ENCODE measurements at places on chromosomes 5 and 9.

GRCh38 chr9:97437051-97437600, 25.2 kb downstream of the TDRD7 start:
- no peak for DNase-seq

GRCh38 chr5:132019337-132019736, 7.9 kb upstream of the ACSL6 start:
- DNase-seq = no peak

GRCh38 chr9:134915046-134915985, 2.4 kb downstream of the FCN1 start:
- no peak for DNase-seq

DNA sequence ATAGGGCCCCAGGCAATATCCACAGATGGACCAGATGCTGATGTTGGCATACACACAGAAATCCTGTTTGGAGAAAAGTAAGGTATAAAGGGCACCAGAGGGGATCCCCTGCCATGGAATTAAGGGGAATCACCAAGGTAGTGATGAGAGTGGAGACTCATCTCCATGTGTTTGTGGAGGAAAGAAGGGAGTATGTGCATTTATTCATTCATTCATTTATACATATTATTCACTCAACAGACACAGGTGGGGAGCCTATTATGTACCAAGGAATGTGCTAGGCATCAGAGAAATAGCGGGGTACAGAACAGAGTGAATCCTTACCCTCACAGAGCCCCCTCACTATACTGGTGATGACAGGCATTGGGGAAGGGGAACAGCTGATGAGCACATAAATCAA, 116.8 kb upstream of the IL12B start:
- DNase-seq = no peak

- no peak for DNase-seq
Observed at GRCh38 chr5:95072281-95072680, 212.6 kb downstream of the MCTP1 start.

DNA sequence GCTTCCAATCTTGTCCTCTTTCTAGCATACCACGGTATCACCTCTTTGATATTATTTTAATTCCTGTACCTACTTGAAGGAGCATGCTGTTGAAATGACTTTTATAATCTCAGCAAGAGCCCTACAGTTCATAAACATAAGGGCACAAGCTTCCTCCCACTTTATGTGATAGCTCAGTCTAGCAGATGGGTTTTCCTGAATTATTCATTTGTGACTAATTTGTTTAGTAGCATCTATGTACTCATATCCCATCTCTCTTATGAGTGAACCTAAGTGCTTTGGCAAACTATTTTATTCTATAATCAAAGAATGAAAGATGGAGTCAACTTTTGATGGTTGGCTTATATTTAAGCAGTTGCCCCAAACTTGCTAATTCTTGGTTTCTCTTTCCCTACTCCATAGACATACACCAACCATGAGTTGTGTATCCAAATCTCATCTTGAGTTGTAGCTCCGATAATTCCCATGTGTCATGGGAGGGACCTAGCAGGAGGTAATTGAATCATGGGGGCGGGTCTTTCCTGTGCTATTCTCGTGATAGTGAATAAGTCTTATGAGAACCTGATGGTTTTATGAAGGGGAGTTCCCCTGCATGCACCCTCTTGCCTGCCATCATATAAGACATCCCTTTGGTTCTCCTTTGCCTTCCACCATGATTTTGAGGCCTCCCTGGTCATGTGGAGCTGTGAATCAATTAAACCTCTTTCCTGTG, 17.7 kb downstream of the TXNDC8 start:
- DNase-seq = no peak

- no peak for DNase-seq
Observed at GRCh38 chr9:109351032-109351431, 30.2 kb upstream of the EPB41L4B start.

DNA sequence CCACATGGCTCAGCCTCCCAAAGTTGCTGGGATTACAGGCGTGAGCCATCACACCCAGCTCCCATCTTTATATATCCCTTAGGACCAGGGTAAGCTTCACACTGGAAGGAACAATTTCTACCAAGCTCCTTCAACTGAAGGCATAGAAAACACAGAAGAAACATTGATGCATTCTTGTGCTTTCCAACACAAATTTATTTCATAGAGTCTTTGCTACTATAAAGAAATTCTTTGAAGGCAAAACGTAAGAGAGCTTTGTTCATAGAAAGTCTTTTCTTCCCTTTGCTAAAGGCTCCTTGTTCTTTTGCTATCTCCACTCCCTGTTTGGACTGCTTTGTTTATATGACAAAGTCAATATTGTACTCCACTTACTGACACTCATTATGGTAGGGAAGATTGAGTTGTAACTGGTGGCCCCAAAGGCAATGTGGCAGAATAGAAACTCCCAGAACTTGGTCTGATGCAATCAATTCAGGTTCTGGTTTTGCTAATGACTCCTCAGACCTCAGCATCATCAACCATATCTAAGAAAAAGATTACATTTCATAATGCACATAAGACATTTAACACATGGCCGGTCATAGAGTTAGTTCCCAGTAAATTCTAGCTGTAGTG, 97.4 kb upstream of the CLINT1 start:
- DNase-seq = no peak

DNA sequence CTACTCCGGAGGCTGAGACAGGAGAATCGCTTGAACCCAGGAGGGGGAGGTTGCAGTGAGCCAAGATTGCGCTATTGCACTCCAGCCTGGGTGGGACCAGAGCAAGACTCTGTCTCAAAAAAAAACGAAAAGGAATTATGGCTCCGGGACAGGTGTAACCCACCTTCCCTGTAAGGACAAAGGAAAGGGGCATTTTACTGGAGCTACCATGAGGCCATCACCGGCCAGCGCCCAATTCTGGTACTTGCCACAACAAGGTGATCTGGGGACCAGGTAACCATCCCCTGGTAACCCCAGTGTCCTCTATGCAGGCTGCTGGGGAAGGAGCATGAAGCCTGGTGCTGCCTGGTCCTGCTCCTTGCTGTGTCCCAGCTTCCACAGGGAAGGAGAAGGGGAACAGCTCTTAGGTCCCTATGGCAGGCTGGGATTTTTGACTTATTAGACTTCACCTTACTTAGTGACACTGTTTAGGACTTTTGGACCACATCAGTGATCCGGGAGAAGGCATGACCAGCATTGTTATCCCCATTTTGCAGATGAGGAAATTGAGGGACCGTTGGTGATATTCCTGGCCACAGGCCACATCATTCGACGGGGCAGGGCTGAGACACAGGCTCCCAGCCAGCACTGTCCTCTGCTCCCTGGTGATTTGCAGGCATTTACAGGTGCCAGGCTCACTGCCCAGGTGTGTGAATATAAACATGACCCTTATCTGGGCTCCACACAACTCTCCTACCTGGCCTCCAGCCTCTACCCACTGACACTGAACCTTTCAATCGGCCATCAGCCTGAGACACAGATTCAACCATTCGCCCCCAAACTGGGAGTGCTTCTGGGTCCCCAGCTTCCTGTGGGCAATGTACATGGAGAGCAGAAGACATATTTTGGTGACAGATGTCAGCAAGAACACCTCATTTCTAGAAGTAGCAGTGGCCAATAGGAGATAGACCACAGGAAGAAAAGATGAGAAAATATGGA, 26.5 kb upstream of the ABO start:
- no peak for DNase-seq

DNA sequence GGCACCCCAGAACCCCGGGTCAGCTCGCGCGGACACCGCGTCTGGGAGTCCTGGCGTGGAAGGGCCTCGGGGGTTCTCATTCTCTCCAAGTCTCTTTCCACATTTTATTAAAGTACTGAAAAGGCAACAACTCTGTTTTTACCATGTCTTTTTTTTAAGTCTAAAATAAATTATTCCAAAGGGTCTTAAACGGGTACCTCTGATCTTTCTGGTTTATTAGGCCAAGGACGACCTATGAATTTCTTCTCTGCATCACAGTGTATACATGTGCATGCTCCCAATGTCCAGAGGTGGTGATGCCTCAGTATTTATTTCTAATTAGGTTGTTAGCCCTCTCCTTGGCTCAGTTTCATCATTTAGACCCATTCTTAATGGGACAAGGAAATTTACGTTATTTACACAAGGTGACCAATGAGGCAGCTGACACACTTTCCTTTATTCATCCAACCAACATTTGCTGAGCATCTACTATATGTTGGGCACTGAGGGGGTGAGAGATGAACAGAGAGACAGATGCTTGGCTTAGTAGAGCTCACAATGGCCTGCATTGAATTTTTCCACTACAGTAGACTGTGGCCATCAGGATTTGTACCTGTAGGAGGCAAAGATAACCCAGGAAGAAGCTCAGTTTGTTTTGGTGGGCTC, 7.6 kb upstream of the OTP start:
- no peak for DNase-seq

- DNase-seq = no peak
Observed at GRCh38 chr5:31122998-31123951, 70.2 kb upstream of the CDH6 start.

DNA sequence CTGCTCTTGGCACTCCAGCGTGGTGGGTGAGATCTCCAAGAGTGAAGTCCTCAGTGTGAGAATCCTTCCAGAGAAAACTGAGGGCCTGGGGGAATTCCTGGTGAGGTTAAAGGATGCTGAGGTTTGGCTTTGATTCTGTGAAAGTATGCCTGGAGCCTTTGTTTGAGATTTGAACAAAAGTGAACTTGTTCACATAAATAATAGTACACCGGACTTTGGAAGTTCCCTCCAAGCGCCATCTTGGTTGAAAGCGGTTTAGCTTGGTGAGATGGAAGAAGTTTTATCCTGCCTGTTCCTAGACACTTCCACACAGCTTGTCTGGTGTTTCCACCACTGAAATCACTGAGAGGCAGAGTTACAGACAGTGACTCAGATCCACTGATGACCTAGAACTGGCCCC, 286.4 kb downstream of the NTRK2 start:
- no peak for DNase-seq

DNA sequence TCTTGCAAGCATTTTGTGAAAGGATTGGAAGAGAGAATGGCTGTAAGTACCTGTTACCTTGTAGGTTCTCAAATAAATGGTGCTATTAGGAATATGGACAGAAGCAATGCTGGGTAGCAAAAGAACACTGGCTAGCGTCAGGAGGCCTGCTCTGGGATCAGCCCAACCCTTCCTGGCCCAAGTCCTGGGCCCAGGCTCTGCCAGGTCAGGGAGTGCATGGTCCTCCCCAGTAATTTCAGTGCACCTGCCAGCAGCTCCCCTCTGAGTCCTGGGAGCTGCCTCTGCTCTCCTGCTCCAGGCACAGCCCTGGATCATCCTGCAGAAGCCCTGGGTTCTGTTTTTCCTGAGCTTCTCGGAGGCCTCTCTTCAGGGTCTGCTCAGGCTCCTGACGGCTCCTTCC, 89.5 kb upstream of the ARAP3 start:
- DNase-seq = no peak

- DNase-seq = no peak
Observed at GRCh38 chr9:122217640-122218039, 11.1 kb downstream of the LHX6 start.

DNA sequence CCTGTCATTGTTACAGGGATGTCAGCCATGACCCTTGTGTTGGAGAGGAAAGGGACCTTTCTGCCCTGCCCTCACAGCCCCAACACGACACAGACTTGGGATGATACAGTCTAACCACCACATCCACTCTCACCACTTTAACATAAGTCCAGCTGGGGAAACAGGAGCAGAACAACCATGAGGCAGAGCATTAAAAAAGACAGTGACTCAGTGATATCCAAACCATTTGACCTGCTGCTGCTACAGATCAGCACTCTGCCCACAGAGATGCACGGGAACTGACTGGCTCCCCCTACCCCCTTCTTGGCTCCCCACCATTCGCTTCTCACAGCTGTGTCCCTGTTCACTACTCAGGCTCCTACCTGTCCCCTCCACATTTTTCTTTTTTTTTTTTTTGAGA, 458.6 kb downstream of the ZNF608 start:
- DNase-seq = no peak

DNA sequence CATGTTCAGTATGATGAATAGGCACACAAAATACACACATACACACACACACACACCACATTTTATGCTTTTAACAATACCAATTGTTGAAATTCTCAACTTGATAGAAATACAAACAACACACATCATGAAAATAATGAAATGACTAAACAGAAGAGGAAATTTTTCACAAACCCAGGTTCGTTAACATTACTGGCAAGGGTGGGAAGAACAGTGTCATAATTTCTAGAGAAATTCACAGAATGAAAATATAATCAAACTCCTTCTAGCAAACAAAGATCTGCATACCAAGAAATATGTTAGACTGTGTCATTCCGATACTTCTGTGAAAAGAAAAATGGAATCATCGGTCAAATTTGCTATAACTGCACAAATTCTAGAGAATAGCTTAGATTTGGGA, 41.9 kb downstream of the ST8SIA4 start:
- DNase-seq = no peak

GRCh38 chr5:2685651-2686272, 65.7 kb downstream of the IRX2 start:
- DNase-seq = no peak

DNA sequence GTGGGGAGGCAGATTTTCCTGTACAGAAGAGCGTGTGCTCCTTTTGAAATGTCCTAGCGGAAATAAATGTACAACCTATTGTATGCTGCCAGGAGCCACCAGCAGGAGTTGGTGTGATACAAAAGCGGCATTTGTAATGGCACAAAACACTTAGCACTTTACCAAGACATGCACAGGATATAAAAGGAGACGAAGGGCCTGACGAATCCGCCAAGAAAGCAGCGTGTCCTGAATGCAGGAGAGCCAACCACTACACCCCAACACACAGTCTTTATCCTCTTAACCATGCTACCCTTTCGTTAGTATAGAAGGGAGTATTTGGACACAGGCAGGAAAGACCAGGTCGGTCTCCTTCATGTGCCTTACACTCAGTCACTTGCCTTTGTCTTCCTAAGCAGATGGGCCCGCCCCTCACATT, 218.1 kb downstream of the TRIM32 start:
- DNase-seq = no peak

DNA sequence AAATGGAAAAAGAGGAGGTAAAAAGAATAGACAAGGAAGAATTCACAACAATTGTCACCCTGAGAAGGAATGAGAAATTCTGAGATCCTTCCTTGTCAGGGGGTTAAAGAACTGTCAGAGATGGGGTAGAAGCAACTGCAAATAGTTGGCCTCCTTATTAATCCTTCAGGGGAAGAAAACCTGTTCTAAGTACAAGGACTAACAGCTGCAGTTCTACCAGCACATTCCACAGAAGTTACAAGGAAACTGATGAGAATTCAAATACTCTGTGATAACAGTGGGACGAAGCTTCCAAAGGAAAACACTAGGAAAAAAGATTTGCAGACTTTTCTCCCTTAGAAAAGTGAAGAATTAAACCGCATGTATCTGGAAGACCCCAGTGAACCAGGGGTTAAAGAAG, 93.7 kb downstream of the OR2K2 start:
- no peak for DNase-seq

GRCh38 chr9:114140850-114141249, 14.5 kb upstream of the COL27A1 start:
- DNase-seq = no peak

GRCh38 chr5:124980163-124980941, 233.9 kb upstream of the ZNF608 start:
- peak; percentile 16 for DNase-seq

GRCh38 chr9:98321269-98321668, 65.8 kb upstream of the TBC1D2 start:
- DNase-seq = no peak

- no peak for DNase-seq
Observed at GRCh38 chr9:132062806-132063205, 16.9 kb downstream of the MED27 start.

Data from nucleus accumbens (tissue), 56 donors.